Cardiac fibroblast (primary cell): ENCODE measurements at places on chromosomes 5 and 9.
A peak's percentile ranks its signal among the peaks of the same experiment; 100 is the strongest.

DNA sequence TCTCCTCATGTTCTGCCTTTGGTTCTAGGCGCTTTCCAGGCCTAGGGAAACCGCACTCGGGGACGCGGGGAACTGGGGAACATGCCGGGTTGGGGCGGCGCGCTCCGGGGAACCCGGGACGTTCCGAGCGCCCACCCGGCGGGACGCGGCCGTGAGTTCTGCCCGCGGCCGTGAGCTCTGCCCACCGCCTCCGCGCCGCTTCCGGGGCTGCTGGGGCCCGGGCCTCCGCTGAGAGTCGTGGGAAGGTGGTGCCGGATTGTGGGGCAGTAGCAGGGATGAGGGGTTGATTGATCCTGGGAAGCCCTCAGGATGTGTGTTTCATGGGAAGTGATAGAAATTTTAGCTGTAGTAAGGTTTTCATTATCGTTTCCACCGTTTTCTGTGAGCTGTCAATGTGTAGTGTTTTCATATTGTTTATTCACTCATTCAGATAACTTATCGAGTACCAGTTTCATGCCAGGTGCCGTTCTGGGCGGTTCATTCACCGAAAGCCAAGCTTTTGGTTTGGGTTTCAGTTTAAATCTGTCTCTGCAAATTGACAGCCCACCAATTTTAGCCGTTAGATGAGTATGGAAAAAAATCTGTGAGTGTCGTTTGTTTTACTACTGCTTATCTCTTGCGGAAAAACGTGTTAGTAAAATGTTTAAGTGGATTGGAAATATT, 657 bp downstream of the MTRR start:
- no peak for DNase-seq

DNA sequence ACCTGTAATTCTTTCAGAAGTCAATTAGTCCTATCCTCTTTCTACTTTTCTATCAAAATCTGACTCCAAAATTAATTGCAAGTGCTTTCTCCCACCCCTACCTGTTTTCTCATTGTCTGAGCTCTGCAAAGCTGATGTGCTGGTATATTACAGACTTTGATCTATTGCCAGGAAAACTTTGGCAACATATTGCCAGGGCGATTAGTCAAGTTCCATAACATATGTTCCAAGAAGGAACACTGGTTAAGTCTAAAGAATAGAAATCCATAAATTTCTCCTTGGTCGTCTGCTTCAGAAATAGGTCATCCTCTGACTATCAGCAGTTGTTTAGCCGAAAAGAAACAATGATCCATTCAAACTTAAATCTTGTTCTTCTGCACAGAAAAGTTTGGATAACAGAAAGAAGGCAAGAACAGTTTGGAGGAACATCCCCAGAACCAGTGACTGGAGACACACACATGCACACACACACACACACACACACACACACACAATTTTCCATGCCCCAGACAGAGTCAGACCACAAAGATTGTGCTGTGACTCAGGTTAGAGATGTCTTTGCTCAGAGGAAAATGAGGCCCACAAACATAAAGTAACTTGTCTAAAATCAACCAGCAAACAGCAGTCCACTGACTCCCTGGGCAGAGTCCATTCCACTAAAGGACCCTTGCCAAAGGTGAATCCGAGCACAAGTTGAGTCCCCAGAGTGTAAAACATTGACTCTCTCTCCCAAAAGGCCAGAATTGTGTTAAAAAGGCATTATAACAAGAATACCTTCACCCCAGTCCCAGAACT, 202.1 kb downstream of the DEPDC1B start:
- peak; percentile 8 for DNase-seq

GRCh38 chr5:146026307-146027010, 78.9 kb downstream of the PLAC8L1 start:
- DNase-seq: no peak

GRCh38 chr5:82290908-82291307, 12.8 kb upstream of the RPS23 start:
- no peak for DNase-seq

- DNase-seq: no peak
Measured at GRCh38 chr5:151555760-151556576, 35.2 kb downstream of the FAT2 start.

GRCh38 chr9:128499920-128500319, 4.6 kb upstream of the GLE1 start:
- no peak for DNase-seq

GRCh38 chr5:66717455-66718373, 121.5 kb downstream of the MAST4 start:
- DNase-seq: no peak

- no peak for DNase-seq
Measured at GRCh38 chr9:119487118-119487827, 118.0 kb upstream of the BRINP1 start.

DNA sequence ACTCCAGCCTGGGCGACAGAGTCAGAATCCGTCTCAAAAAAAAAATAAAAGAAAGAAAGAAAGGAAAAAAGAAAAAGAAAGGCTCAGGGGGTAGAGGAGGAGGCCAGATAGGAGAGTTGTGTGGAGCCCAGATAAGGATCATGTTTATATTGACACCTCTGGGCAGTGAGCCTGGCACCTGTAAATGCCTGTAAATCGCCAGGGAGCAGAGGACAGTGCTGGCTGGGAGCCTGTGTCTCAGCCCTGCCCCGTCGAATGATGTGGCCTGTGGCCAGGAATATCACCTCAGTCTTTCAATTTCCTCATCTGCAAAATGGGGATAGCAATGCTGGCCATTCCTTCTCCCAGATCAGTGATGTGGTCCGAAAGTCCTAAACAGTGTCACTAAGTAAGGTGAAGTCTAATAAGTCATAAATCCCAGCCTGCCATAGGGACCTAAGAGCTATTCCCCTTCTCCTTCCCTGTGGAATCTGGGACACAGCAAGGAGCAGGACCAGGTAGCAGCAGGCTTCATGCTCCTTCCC, 10.3 kb upstream of the ABO start:
- no peak for DNase-seq

DNA sequence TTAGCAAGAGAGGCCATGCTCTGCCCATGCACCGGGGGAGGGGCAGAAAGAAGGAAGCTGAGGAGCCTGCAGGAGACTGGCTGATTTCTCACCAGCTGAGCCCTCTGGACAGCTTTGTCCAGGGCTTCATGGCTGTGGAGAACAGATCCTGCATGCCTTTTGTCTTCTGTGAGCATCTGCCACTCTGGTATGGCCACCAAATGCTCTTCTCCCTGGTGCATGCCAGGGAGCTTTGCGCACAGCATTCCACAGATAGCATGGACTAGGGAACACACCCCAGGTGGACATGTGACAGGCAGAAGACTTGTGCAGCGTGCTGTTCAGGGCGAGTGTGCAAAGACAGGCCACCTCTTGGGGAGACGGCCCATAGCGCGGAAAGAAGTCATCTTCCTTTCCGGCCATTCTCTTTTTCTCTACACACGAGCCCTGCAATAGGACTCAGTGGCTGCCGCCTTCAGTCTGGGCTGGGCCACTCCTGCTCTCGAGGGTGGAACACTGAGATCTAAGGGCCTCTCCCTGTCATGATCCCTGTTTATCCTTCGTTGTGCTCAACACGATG, 56.7 kb downstream of the GADD45G start:
- DNase-seq: no peak

- no peak for DNase-seq
Measured at GRCh38 chr9:33227008-33227398, 13.0 kb upstream of the SPINK4 start.

DNA sequence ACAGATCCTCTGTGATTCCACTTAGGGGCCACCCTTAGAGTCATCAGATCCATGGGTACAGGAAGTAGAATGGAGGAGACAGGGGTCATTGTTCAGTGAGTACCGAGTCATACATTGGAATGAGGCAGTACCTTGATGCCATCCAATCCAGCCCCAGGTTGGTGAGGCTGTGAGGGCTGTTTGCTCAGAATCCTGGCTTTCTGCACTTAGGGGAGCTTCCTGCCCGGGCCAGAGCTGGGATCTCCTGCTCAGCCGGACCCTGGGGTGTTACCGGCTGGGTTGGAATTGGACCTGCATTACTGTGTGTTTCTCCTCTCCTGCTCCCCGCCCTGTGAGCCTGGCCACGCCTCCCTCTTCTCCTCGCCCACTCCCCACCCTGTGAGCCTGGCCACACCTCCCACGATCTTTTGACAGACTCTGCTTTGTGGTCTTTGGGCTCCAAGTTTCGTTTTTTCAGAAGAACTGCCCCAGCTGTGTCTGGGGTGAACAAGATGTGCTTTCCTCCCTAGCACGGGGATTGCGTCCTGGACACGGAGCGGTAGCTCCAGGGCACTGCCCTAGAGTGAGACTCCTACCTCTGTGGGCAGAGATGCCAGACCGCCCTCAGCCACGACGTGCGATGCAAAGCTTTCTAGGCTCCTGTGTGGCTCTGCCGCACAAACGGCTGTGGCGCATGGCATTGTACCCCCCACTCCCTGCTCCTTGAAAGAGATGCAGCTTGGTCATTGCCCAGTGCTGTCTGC, 15.4 kb downstream of the TRAF2 start:
- DNase-seq: no peak

- DNase-seq: no peak
Measured at GRCh38 chr9:81584099-81584498, 105.2 kb downstream of the TLE1 start.

GRCh38 chr9:133120501-133121197, 391 bp downstream of the RALGDS start:
- DNase-seq: no peak

GRCh38 chr9:84174486-84174885, 166.1 kb downstream of the SLC28A3 start:
- DNase-seq: no peak

DNA sequence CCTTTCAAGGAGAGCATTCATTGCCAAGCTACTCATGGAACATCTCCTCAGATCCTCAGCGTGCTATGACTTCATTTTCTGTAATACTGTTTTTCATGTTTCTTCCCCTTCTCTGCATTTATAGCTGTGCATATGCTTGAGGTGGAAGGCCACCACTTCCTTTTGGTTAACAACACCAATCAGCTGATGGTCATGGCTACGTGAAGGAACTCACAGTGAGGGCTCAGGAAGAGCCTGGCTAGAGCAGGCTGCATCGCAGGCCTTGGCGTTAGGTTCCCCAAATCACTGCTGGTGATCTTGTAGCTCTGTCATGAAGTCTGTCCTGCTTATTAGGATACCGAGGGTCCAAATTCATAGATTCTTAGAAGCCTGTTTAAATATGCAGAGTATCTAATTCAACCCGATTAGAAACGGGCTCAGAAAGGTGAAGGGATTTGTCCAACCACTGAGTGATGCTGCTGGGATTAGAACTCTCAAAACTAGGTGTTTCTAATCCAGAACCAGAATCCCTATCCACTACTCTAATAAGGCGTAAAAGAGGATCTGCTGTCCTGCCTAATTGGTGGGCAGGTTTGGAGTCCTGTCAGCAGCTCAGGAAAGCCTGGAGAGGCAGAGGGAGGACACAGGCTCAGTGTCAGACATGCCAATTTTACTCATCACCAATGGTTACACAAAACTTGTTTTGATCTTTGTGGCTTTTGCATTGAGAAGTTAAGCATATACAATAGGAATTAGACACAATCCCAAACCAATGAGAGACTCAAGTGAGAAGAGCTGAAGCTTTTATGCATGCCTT, 7.5 kb downstream of the SYK start:
- DNase-seq: no peak

DNA sequence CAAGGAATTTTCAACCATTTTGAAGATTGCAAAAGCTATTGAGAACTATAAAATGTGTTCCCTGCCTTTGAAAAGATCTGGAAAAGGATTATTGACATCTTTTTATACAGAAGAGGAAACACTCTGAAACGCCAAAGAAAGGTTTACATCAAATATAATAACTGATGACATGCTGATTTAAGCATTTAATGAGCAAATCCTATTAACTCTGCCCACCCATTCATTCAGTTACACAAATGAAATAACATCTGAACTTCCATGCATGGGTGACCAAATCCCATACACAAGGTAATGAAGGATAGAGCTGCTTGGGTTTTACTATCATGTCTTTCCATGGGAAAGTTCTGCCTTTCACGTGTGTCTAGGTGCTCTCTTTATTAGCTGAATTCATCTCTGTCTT, 589.4 kb upstream of the WWC1 start:
- DNase-seq: no peak

DNA sequence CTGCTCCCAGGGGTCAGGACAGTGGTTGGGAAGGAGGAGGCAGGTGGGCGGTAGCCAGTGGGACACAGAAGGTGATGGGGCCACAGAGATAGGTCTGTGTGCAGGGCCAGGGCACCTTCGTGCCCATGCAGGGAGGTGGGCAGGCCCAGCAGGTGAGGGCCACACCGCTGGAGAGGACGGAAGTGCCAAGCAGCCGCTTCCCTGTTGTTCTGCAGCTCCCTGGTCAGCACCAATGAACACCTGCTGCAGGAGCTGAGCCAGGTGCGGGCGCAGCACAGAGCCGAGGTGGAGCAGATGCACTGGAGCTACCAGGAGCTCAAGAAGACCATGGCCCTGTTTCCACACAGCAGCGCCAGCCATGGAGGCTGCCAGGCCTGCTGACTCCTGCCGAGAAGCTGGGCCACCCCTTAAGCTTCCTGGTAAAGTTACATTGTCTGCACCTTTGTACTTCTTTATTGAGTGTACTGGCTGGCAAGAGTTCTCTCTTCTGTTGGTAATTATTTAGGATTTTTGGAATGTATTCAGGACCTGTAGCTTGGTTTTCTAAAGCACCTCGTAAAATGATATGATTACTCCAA, 40.3 kb downstream of the TPPP start:
- no peak for DNase-seq

DNA sequence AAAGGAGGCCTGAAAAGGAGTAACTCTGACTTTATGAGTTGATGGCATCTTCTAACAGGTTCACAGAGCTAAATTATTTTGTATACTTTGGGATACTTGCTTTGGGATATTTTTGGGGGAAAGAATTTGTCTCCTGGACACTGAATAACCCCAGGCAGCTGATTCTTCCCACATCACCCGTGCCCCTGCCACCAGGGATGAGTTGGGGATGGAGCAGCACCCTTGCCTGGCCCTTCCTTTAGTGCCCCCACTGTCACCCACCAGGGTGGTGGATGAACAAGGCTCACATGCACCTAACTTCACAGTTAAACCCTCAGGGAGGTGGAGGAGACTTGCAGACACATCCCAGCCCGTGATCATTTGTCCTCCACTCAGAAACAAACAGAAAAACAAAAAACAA, 2.3 kb upstream of the ADAMTS2 start:
- no peak for DNase-seq

- DNase-seq: peak; percentile 39
Measured at GRCh38 chr9:130713286-130713960, 19.8 kb downstream of the EXOSC2 start.

DNA sequence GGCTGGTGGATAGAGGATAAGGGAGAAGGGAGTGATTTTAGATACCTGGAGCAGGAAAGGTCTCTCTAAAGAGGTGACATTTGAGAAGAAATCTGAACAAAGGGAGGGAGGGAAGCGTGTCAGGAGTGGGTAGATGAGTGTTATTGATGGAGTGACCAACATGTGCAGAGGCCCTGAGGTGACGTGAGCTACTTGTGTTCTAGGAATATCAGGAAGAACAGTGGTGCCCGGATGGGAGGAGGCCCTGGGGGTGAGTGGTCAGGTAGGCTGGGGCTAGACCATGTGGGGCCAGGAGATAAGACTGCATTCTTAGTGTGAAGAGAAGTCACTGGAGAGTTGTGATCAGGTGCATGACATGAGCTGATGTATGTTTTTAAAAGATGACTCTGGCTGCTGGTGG, 256.2 kb downstream of the ARHGAP26 start:
- DNase-seq: no peak
